ENCODE measurements at places on chromosomes 5 and 9.

GRCh38 chr9:133682818-133683585, 46.8 kb downstream of the DBH start:
- DNase-seq: no peak

- no peak for DNase-seq
These were observed 33.7 kb downstream of the LHX2 start for GRCh38 chr9:124045076-124045829.

DNA sequence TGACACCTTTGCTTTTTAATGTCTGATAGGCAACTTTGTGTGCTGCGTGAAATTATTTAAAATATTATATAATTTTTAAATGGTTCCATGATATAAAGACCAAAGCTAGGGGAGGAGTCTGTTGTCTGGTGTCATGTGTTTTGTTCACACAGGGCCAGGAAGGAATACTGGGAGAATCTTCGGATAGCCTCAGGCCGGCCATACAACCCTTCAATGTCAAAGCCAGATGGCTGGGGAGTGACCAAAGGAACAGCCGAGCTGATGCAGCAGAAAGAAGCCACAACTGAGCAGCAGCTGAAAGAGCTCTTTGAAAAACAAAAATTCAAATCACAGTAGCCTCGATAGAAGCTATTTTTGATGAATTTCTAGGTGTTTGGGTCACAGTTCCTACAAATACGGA, 19.2 kb downstream of the BHMT start:
- no peak for DNase-seq

GRCh38 chr9:133726401-133727276, 11.5 kb downstream of the SARDH start:
- no peak for DNase-seq

DNA sequence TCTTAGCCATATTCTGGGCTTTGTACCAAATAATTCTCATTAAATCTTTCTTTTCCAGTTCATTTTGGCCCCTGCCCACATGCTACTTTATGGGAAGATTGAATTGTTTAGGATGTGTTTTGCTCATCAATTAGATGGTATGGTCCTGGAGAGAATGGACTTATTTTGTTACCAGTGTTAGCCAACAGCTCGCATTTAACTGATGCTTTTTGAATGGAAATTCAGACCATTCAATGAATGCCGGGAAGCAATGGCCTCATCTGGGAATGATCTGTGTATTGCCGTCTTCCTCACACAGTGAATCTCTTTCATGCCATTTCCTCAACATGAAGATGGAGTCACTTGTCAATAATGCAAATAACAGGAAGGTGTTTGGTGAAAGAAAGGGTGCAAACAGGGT, 370.6 kb upstream of the PIK3R1 start:
- no peak for DNase-seq

- no peak for DNase-seq
These were observed 26.2 kb downstream of the TERT start for GRCh38 chr5:1268666-1269065.

DNA sequence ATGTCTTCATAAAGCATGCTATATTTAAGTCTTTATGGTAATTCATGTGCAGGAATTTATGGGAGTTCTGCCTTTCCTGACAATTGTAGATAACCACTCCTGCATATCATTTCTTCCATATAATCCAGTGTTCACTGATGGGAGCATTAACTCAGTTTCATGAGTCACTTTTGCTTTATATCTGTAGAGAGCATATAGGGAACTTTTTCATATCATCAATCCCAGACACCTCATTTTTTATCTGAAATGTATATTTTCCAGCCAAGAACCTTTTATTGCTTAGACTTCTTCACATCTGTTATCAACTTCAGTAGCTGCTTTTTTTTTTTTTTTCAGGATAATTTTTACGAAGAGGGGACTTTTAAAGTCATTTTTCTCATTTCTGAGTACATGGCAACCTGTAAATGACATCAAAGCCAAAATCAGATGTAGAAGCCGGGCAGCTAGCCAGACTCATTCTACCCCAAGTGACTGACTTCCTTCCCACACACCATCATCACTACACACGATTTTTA, 41.1 kb downstream of the NFX1 start:
- DNase-seq: no peak

GRCh38 chr5:172543484-172544298, 89.4 kb upstream of the SH3PXD2B start:
- DNase-seq: no peak

- DNase-seq: no peak
These were observed 121.1 kb downstream of the LHX2 start for GRCh38 chr9:124132671-124133147.

- DNase-seq: no peak
These were observed 211.4 kb downstream of the HCN1 start for GRCh38 chr5:45484781-45485180.

DNA sequence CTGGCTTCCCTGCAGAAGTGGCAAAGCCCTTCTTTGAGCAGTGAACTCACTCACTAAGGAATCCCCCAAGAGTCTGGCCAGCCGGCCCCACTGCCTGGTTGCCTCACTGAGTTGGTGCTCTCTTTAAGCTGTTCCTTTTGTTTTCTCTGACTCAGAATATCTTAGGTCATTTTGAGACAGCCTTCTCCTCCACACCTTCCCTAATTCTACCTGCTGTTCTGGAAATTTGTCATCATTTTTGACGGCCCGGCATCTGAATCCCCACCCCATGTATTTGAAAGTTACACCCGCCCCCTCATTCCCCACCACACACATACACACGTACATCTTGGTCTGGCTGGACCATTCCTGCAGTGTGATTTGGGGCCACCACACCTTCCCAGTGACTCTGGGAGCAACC, 41.8 kb downstream of the FGF1 start:
- DNase-seq: no peak

DNA sequence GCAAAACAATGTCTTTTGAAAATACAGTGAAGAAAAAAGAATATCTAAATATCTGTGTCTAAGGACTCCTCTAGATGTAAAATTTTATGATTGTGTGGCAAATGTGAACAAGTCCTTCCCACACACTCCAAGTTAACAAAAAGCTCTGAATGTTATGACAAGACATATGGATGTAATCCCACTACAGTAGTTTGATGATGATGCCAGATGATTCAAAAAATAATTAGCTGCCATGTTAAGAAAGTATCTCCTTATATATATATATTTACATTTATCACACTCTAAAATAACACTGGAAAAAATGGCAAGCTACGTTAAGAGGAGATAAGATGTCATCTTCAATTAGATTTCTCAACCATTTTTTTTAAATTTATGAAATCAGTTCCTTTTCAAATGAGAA, 178.5 kb downstream of the NFIB start:
- no peak for DNase-seq

- DNase-seq: no peak
These were observed 49.0 kb downstream of the ADAMTS2 start for GRCh38 chr5:179296150-179296821.

GRCh38 chr9:133989625-133990365, 2.3 kb downstream of the VAV2 start:
- no peak for DNase-seq

- DNase-seq: no peak
These were observed 76.9 kb downstream of the CDH6 start for GRCh38 chr5:31270396-31270795.

DNA sequence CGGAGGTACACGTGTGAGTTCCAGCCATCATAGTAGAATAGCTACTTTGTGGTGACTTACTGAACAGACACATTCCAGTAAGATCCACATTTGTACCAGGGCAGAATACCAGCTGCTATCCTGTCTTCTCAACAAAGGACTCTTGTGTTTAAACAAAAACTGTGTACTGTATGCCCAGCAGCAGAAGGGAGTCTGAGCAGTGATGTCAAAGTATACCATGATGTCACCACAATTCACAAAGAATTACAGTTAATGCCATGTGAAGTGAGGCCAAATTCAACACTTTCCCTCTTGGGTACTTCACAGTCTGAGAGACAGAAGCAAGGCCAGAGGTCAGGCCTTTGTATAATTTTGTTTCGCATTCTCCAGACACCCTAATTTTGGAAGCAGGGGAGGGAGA, 137.0 kb downstream of the ADAMTSL1 start:
- no peak for DNase-seq

GRCh38 chr9:124125651-124125977, 114.0 kb downstream of the LHX2 start:
- no peak for DNase-seq

DNA sequence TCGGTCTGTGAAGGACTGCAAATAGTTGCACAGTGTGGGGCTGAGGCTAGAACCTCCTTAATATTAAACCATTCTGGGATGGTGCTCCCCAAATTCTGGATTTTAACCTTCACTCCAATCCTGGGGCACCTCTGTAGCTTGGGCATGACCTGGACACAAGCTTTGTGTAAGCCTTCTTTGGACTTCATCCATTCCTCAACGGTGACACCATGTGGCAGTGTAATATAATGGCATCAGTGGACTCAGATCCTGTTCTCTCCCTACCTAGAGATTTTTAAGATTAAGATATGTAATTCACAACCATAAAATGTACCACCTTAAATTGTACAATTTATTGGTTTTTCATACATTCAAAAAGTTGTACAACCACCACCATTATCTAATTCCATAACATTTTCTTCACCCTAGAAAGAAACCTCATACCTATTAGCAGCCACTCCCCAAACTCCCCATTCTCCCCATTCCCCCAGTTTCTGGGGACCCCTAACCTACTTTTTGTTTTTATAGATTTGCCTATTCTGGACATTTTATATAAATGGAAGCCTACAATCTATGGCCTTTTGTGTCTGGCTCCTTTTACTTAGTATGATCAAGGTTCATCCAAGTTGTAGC, 4.8 kb upstream of the PLGRKT start:
- no peak for DNase-seq

DNA sequence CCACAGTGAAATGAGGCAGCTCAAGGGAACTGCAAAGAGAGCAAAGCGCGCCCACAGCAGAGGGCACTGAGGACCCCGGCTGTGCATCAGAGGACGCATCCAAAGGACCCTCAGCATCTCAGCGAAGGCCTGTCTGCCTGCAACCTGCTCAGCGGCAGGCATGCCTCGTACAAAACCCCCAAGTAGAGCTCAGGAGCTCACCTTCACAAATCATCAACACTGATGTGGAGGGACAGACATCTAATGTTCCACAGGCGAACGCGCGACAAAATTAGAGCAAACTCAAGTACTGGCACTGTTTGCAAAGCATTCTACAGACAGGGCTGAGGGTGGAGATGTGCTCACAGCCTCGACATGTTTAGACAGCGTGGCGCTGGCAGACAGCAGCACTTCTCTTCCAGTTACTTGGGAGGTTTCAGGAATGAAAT, 81.0 kb downstream of the DCP2 start:
- no peak for DNase-seq

DNA sequence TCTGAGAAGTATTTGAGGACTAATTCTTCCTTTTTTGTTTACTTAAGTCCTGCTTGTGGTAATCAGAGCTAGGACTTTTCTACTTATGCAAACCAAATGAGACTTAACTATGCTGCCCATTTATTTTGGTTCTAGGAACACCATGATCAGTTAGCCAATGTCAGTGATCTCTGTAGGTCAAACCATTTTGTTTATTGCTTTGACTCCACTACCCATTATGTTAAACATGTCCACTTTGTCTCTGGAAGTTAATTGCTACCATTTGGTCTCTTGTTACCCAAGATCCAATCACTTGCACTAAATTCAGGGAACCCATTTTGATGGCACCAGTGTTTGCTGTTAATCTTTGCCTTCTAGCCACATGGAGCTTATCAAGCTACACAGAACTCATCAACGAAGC, 161.9 kb downstream of the CCDC171 start:
- no peak for DNase-seq

- DNase-seq: no peak
These were observed 39.1 kb downstream of the SHLD3 start for GRCh38 chr5:65663804-65664521.

DNA sequence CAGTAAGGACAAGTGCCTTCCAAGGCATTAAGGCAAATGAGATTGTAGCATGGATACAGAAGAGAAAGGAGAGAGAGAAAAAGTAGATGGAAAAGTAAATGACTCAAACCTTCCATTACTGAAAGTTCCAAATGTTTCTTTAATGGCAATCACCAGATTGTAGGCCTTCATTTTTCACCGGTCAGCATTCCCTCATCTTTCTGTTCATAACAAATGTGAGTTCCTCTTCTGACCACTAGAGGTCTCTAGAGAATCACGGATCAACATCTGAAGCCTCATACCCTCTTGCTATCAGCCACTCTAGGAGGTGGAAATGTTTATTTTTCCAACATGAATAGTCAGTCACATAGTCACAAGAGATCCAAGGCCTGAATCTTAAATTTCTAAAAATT, 73.6 kb upstream of the RPS23 start:
- DNase-seq: no peak

DNA sequence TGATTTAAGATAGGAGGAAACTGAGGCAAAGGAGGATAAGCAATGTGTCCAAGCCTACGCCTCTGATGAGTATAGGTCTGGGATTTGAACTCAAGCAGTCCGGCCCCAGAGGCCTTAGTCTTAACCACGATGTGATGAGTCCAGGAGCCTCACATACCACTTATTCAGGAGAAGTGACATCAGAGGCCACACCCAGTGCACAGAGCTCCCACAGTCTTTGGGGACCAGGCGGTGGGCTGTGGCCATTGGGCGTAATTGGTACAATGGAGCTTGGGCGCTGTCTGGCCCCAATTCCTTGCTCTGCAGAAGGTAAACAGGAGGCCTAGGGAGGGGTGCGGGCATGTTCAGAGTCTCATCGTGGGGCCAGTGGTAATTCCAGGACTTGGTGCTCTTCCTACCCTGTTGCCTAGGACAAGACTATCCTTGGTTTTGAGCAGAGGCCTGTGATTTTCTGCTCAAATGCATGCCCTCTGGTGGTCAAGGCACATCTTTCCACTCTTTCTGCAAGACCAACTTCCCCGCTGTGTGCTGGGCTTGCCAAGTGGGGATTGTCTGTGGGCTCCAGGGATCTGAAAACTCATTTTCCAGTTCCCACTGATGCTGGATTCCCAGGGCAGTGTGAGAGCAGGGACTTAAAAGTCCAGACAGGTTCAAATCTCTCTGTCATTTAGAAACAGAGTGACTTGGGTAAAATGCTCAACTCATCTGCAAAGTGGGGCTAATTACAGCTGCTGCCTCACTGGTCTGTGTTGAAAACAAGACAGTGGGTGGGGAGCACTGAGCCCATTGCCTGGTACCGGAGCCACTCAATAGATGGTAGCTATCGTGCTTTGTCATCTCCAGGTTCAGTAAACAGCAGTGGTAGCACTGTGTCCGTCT, 15.8 kb downstream of the NDST1 start:
- no peak for DNase-seq

- peak; percentile 95 for DNase-seq
These were observed 1.9 kb upstream of the RIC1 start for GRCh38 chr9:5626727-5627634.

DNA sequence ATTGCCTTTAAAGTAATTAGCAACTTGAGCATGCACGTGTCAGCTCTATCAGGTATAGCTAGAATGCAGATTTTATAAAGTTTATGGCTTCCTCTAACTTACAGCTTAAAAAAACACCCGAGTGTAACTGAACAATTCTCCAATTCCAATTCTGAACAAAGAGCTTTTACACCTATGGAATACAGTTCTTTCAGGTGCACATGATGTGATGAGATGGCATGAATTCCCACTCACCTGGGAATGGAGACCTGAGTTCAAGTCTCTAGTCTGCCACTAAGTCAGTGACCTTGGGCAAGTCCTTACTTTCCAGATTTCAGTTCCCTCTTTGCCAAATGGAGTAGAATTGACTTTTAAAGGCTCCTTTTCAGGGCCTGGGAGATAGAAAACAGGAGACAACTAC, 1.8 kb downstream of the ZFAND5 start:
- DNase-seq: no peak

Data from SIG-M5 (cell line).